Right atrium auricular region (tissue), 2 donors: ENCODE measurements at places on chromosomes 5 and 9.

- no peak for DNase-seq
Measured at GRCh38 chr5:141906517-141906916, 17.2 kb upstream of the DELE1 start.

DNA sequence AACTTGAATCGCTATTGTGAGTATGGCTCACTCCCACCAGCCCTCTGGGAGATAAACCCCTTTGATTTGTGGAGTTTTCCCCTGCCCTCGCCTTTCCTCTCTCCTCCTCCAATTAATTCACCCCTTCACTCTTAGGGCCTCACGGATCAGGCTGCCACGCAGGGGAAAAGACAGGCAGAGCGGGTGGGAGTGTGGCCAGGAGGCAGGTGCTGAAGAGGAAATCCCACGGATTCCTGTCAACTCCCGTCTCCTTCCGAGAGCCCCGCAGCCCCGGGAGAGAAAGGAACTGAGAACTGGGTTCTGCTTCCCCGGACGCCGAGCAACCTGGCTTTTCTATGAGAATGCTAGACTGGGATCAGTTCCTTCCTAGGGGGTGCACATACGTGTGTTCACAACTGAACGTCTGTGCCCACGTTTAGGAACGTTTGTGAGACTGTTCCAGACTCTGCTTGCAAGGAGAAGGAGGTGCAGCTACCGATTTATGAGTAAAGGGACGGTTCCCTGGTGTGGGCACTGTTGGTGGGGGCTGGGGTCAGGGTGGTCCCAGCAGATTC lies 314.5 kb upstream of the TLE4 start:
- no peak for DNase-seq

- no peak for DNase-seq
Measured at GRCh38 chr5:59445741-59446140, 447.8 kb downstream of the PDE4D start.

DNA sequence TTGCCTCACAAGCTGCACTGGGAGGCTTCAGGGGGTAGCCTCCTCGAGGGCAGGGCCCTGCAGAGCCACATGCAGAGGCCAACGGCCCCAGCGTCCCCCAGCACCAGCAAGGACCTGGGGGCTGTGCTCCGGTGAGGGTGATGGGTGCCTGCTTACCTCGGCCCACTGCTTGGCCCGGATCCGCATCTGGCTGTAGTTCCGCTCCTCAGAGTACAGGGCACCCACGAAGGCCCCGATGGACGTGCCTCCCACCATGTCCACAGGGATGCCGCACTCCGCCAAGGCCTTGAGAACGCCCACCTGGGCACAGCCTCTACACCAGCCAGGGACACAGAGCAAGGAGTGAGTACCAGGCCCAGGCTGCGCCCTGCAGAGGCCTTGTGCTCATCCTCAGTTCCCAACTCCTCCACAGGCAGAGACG lies 8.0 kb upstream of the NSMF start:
- no peak for DNase-seq

DNA sequence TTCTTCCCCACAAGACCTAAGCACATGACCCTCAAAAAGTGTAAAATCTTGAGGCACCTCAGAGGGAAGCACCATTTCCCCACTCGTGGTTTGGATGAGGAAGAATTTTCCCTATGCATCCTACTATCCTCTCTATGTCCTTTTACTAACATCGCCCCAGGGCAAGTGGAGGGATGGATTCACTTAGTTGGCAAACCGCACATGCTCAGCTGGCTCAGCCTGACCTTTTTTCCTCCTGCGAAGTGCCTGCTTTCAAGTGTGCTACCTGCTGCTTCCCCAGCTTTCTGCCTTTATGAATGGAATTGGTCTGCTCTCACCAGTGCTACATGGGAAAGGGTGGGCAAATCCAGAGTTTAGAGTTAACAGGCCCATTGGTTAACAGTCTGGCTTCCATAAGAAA lies 56.6 kb upstream of the IFNK start:
- no peak for DNase-seq

DNA sequence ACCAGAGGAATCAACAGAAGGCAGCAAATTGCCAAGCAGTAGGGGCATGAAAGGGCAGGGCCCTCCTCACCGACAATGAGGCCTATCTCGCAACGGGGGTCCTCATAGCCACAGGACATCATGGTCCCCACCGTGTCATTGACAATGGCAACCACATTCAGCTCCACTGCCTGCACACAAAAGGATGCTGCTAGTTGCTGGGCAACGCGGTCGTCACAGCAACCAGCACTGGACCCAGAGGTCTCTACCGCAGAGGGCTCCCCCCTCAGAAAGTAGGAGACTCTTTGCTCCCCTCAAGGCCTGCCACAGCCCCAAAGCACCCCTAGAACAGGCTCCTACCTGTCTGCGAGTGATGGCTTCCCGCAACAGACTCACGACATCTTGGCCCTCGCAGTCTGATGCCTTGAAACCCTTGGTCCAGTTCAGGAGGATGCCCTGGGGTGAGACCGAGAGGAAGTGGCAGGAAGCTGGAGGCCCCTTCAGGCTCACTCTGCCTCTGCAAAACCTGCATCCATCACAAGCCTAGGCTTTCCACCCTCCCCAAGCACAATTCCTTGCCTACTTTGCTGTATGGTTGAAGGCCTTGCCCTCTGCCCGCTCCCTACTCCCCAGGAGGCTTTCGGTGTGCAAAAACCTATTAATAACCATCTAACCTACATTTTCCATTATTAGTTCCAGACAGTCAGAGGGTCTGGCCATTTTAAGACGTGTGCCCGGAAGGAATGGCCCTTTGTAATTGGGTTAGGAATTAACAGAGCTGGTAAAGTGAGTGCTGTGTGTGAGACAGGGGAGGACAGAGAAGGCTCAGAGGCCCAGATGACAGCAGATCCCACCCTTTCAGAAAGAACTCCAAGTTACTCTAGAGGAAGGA lies 15.2 kb downstream of the HK3 start:
- no peak for DNase-seq
